GOT3 (cell line): ENCODE measurements at places on chromosomes 3 and 15.

GRCh38 chr3:109548192-109548938 is 211.0 kb upstream of the DPPA4 start:
- no peak for DNase-seq

- no peak for DNase-seq
These were observed 88.9 kb downstream of the TLE3 start for GRCh38 chr15:70008697-70009290.

DNA sequence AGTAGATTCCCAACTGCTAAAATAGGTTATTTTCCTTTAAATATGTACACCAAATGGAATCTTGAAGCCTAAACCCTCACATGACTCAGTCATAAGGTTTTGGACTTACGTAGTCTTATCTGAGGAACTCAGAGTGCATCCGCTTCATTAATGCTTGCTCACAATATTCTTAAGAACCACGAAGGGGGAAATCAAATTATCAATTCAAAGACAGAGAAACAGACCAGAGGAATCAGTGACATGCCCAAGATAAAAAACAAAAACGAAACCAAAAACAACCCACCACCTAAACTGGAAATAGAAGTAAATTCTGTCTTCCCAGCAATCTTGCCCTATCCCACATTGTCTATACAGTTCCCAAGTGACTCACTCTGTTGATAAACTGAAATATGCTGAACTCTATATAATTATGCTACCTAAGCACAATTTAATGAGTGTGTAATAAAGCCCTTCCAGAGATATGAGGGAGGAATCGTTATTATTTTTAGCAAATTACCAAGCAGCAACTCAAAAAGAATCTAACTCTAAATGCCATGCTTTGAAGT is 135.4 kb upstream of the CBLB start:
- DNase-seq, result no peak

DNA sequence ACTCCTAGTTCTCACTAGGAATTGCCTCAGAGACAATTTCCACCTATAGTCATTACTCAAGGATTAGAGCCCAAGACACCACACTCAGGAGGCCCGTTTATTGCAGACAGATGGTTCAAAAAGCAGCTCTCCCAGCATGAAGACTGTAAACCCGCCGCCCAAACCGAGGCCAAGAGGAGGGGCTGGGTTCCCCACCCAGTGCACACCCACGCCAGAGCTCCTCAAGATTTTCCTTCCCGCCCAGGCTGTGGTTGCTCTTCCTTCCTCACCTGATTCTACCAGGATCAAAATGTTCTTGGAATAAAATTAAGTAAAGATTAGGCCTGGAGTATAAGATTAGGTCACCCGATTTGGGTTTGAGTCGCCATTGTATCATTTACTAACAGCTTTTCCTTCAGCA is 364.4 kb downstream of the MECOM start:
- no peak for DNase-seq

DNA sequence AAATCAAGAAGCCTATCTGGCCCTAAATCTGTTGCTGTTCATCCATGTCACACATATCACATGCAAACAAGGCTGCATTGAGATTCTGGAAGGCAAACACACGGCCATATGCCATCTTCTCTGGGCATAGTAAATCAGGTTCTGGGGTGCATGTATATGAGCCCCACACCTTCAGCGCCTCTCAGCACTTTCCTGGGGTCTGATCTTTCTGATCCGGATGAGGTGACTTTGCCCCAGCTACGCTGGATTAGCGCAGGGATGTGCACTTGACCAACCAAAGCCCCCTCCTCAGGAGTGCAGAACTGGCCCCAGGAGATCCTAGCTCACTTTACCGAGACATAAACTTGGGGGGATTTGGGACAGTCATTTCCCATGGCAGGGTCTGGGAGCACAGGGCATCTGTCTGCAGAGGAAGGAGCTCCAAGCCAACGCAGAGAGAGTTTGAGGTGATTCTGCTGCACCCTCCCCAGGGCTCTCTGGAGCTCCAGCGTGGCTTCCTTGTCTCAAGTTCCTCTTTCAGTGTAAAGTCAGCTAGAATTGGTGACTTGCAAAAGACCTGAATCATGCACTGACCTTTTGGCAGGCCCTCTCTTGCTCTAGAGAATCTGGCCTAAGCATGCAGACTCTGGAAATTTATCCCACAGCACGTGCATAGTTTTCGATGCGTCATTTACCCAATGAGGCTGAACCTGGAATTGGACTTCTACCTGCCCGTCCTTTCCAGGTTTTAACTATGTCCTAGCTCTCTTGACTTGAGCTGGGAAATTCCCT is 63.5 kb upstream of the KLF13 start:
- no peak for DNase-seq
